ENCODE measurements at places on chromosomes 7 and 10. TPM values are rescaled to one million over a fixed set of nuclear protein-coding genes. Genes with fewer than 3 reads are reported as not detected.

The PHYHIPL gene
- not detected for total RNA-seq

The EIF5AL1 gene
- 0.34 TPM for total RNA-seq

The NEUROG3 gene
- not detected for total RNA-seq

The PPP1R17 gene
- not detected for total RNA-seq

The GPRIN2 gene
- total RNA-seq, result not detected

The OR9A2 gene
- total RNA-seq, result not detected

The AQP1 gene
- 10.9 TPM for total RNA-seq

The NKX2-3 gene
- not detected for total RNA-seq

The RSPH10B gene
- total RNA-seq, result not detected

The PLCE1 gene
- 6.0 TPM for total RNA-seq

The VPS37D gene
- total RNA-seq, result 4.1 TPM

The PTPN20 gene
- total RNA-seq, result 1.0 TPM

The PURB gene
- 7.4 TPM for total RNA-seq

The CPA5 gene
- total RNA-seq, result not detected

The MBLAC1 gene
- total RNA-seq, result 3.1 TPM

The SLC16A9 gene
- total RNA-seq, result 1.8 TPM

The ANK3 gene
- total RNA-seq, result 13.8 TPM

The SLC18A3 gene
- total RNA-seq, result not detected

The CLRN3 gene
- total RNA-seq, result not detected

The SLC35B4 gene
- total RNA-seq, result 8.2 TPM

All from pericardium fibroblast (primary cell).